Smooth muscle cell of trachea (primary cell): ENCODE measurements at places on chromosomes 3 and 15. TPM values are rescaled to one million over a fixed set of nuclear protein-coding genes. Genes with fewer than 3 reads are reported as not detected.

GNB5 gene
- total RNA-seq, result 38.1 and 45.2 TPM in 2 replicates

GXYLT2 gene
- 26.0 and 32.4 TPM in 2 replicates for total RNA-seq

OXSM gene
- 10.8 and 11.3 TPM in 2 replicates for total RNA-seq

MOBP gene
- under 0.01 TPM in 1 of 2 replicates, not detected in the other for total RNA-seq

TMOD3 gene
- total RNA-seq, result 33.6 and 41.2 TPM in 2 replicates

FSIP1 gene
- total RNA-seq, result 1.6 and 2.6 TPM in 2 replicates

LRTM1 gene
- not detected in 2 replicates for total RNA-seq

GOLGA6L9 gene
- total RNA-seq, result 0.99 and 1.6 TPM in 2 replicates

ESYT3 gene
- total RNA-seq, result 0.17 TPM in 1 of 2 replicates, not detected in the other

ATG7 gene
- 110 and 137 TPM in 2 replicates for total RNA-seq

FOXL2 gene
- not detected in 2 replicates for total RNA-seq

GP9 gene
- total RNA-seq, result not detected in 2 replicates
